Left colon (tissue), 2 donors: ENCODE measurements at places on chromosomes 7 and 10. TPM values are rescaled to one million over a fixed set of nuclear protein-coding genes. Genes with fewer than 3 reads are reported as not detected.
A peak's percentile ranks its signal among the peaks of the same experiment; 100 is the strongest.

DNA sequence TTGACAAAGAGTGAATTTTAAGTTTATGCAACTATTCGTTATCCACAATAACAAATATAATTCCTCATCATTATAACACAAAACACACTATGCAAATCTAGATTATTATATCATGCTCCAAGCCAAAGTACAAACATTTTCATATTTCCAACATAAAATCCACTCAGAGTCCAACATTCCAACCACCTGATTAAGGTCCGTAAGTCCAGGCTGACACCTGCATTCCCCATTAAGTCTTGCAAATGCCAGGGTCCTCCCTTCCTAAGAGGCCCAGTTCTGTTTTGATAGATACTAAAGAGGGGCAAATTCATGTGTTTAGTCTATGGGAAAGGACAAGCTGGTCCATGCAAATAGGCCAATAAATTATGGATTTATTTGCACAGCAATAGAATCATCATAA, 206.1 kb downstream of the POU6F2 start:
- DNase-seq, result no peak

DNA sequence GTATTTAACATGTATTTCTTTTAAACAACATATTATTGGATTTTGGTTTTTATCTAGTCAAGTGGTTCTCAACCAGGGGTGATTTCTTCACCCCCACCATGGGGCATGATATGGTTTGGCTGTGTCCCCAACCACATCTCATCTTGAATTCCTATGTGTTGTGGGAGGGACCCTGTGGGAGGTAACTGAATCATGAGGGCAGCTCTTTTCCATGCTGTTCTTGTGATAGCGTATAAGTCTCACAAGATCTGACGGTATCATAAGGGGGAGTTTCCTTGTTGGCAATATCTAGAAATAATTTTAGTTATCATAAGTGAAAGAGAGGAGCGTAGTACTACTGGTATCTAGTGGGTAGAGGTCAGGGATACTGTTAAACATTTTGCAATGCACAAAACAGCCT, 37.6 kb downstream of the TMEM168 start:
- no peak for DNase-seq

DNA sequence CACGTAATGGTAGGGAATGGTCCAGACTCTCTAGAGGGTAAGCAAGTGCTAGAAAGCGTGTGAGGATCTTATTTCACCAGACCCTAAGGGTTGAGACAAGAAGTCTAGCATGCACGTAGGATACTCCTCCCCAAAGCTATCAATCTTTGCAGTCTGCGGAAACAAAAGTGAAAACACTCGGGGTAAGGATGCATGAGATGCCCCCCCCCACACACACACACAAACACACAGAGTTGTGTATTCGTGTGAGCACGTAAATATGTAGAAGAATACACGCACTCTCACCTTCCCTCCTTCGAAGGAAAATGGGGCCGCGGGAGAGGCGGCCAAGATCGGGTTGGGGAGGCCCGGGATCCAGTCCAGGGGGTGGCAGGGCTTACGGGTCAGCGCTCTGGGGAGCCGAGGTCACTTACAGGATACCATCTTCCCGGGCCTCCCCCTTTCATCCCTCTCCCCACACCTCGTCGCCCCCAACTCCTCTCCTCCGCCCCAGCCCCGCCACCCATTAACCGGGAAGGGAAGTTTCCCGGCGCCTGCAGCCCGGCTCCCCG, 455 bp downstream of the CUL2 start:
- DNase-seq, result no peak

DNA sequence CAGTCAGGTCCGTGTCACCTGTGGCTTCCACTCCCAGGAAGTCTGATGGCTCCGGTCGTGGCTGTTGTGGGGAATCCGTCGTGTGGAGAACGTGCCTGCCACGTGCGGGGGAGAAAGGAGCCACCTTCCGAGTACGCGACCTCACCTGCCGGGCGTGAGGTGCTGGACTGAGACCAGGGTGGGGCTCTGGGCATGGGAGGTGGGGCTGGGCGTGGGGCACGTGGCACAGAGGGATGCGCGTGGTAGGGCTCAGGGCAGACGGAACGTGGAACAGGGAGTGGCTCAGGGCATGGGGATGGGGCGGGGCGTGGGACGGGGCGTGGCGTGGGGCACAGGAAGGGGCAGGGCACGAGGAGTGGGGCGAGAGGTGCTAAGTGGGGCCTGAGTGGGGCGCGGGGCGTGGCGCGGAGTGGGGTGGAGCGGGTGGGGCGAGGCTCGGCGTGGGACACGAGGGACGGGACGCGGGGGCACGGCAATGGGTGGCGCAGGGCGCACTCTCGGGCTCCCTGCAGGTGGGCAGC, 64.8 kb downstream of the C10orf143 start:
- no peak for DNase-seq

DNA sequence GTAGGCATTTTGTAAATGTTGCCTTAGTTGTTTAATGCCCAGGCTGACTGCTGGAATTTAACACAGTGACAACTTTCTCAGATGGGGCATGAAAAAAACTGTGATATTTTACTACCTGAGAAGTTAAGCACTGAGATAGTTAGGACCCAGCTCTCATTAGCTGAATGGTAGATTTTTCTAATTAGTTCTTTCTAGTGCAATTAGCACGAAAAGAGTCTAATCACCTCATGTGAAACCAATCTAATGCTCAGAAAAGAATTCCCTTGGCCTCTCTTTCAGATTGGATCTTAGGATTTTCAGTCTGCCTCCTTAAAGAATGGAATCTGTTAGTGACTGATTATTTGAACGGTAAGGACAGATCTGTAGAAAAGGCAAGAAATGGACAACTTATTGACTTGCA, 743.2 kb downstream of the AUTS2 start:
- no peak for DNase-seq

DNA sequence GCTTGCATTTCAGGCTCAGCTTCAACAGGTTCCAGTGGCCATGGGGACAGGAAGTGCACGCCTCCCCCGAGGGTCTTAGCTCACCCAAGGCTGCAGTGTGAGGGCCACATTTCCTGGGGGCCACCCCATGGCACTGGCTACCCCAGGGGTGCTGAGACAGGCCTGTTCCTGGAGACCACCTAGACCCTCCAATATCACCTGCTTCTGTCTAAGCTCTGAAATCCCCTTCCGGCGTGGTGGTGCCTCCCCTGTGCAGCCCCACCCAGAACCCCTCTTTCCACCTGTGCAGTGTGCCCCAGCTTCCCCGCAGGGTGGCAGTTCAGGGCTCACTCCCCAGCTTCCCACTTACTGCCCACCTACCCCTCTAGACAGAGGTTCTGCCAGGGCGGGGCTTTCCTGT, 83.1 kb downstream of the ADARB2 start:
- DNase-seq, result no peak

DNA sequence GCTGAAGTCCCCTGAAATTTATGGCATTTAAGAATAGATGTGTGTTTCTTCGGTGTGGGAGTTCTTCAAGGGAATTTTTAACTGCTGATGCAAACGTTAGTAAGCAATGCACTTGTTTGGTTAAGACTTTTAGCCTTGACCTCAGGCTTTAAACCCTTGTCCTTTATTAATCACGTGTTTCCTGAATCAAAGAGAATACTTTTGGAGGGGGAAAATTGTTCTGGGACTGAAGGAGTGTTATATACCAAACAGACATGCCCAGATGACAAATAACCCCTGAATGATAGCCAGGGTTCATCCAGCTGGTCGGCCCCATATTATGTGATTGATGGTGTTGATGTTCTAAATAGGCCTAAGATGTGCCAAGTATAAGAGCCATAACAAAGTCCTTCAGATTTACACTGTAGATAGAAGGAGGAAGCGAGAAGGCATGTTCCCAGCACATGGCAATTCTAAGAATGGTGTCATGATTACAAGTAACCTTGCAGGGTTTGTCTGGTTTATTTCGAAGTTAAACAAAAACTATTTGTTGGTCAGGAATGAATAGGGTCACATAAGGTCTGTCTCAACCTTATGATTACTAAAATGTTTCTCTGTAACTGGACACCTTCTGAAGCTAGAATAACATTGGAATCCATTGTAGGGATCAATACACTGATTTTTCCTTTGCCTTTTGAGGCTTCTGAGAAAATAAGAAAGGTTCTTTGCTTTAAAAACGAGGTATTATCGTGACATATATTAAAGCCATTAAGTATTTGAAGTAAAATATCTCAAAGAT, 124.2 kb upstream of the SEM1 start:
- DNase-seq, result no peak

DNA sequence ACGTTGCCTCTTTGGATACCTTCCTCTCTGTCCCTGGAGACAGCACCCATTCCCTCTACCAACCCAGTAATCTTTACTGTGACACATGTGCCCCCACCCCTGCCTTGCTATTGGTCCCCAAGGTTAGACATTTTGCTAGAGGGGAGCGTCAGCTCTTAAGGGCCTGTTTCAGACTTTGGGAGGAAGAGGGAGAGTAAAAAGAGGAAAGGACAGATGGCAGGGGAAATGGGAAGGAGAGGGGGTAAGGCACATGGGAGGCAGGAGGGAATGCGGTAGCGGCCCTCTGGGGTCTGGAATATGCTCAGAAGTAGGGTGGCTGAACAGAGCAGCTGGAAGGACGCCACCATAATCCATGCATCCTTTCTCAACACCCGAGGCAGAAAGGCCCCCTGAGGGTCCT, 12.2 kb downstream of the BLNK start:
- no peak for DNase-seq

DNA sequence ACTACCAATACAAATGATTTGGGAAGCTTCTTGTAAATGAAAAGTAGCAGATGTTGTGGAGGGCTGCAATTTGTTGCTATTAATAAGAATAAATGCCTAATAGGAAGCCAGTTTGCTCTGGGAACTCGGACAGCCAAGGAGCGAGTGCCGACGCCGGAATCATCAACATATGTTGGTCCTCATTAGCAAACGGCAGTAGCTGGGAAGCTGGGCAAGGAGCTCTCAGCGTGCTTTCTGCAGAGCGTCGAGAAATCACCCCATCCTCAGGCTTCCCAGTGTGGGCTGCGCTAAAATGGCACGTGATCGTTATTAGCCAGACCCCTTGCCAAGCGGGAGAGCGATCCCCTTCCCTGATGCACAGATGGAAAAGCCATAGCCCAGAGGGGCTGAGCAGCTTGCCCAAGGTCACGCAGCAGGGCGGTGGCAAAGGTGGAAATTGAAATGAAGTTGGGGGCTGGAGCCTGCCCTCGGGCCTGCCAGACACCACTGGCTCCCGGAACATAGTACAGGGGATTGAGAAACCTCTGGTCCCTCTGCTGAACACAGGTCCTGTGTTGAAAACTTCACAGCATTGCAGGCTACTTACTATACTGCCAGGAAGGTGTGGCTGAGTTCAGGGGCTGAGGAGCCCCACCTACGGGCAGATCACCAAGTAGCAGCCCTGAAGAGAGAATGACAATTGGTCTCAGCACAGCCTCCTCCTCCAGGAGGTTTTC, 326.9 kb downstream of the PLXNA4 start:
- peak; percentile 51 for DNase-seq

DNA sequence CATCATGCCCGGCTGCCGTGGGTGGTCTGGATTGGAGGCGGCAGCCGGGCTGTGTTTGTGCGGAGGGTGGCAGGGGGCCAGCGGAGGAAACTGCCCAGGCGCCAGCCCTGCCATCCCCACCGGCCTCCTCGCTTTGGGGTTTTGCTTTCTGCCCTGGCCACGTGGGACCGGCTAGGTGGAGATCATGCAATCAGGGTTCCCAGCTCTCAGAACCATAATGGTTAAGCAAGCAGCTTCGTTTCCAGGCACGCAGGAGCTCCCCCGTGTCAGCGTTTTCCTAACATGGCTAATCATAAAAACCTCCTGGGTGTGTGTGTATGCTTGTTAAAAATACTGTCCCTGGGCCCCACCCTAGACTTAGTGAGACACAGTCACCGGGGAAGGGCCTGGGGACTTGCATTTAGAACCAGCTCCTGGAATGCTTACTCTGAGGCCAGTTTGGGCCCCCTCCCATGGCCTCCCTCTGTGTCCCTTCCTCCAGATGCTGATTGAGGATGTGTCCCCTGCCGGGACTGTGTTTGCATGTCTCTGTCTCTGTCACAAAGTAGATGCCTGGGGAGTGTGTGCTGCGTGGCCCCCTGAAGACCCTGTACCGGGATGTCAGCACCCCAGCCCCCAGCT, 119.3 kb downstream of the CUX1 start:
- DNase-seq, result peak; percentile 82

ERV3-1 gene
- 7.4 TPM for total RNA-seq

GRCh38 chr10:95236068-95236903, 42.2 kb downstream of the ACSM6 start:
- DNase-seq, result no peak

DNA sequence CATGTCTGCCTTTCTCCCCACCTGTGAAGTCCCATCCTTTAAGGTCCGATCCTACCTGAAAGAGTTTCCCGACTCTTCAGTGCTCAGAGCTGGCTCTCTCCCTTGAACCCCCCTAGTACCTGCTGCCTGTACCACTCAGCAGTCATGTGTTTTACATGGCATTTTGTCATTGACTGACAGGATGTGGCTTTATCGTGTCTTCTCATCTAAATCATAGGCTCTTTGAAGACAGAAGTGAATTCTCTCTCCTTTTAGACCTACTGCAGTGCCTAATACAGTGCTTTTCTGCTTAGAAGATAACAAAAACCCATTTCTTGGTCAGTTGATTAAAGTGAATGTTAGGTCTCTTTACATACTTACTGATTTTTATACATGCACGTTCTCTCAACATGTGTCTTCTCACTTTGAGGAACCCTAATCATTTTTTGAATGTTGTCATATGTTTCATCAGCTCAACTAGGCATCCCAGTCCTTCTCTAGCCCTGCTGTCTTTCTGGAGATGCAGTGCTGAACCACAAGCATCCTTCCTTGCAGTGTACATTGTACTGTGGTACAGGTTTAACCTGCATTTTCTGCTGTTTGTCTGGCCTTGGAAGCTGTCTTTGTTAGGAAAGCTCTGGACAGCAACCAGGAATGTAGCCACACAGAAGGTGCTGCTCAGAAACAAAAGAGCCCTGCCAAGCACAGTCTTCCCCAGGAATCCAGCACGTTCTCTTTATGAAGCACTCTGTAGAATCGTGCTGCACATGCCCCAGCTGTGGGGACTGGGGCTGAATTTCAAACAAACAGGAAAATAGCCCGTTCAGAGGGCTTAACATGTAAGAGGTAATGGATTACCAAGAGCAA, 28.1 kb upstream of the LRRC4 start:
- no peak for DNase-seq

DNA sequence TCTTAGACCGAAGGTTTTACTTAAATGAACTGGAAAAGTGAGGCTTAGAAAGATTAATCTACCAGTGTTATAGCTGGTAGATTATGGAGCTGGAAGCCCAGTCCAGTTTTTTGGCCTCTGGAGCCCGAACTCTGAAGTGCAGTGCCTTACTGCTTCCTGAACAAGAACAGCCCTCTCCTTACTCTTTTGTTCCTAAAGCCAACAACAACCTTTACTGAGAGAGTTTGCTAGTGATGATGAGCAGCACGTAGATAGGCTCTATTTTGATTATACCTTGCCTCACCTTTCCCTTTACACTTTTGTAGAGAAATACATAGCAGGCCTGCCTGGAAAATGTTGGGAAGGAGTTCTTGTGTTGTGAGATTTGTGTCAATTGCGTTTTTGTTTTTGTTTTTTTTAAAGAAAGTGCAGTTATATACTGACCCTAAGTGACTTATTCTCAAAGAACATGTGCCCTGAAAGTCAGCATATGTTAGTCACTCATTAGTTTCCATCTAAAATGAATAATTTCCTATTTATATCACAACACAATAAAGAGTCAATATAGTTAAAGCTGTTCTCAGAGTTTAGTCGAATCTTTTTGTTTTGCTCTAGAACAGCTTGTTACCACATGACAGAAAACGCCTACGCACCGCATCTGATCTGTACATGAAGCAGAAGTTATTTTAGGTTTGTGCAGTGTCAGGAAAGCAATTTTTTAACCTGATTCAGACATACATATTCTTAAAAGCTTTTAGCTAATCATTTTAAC, 33.0 kb downstream of the PLEKHA1 start:
- no peak for DNase-seq

MMRN2 gene
- total RNA-seq, result 7.8 TPM
